NK-92 treated with Interleukin-12 subunit alpha and Interleukin-12 subunit beta, amount 100 ng/mL, for 24 hours (cell line): ENCODE measurements at places on chromosomes 1 and 21.

DNA sequence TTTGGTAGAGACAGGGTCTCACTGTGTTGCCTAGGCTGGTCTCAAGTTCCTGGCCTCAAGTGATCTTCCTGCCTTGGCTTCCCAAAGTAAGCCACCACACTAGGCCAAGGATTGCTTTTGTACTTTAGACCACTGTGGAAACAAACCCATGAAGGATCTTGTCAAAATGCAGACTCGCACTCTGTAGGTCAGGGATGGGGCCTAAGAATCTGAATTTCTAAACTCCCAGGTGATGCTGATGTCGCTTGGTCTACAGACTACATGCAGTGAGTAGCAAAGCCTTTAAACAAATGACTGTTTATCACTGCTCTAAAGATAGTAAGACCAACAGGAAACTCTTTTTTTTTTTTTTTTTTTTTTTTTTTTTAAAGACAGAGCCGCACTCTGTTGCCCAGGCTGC, 54.1 kb upstream of the MUTYH start:
- no peak for DNase-seq

DNA sequence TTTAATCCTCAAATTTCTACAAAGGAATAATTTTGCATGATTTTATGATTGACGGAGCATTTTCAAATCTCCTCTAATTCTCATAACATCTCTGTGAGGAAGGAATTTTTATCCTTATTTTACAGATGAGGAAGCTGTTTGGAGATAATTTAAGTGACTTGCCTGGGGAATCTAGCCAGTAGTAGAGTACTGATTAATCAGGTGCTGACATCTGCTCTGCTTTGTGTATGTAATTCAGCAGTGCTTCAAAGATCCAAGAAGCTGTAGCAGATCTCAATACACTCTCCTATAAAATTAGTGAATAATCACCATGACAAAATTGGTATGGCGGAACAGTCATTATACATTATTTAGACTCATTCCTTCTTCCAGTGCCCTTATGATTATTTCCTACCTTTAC, 46.0 kb downstream of the DPH5 start:
- no peak for DNase-seq

GRCh38 chr1:1510912-1511532, 940 bp upstream of the ATAD3A start:
- DNase-seq, result no peak

DNA sequence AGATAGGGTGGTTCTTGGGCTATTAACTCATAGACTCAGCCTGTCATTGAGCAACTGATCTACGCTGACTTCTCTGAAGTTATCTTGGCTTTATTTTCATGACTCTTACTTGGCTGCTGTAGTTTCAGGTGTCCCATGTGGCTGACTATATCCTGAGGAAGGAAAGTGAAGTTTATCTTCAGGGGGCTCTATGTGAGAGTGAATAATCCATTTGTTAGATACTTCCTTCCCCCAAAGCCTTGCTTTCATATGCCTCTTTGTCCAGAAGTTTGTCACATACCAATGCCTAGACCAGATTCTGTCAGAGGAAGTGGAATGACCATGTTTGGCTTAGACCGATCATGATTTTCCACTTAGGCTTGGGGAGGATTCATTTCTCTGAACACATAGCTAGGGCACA, 27.9 kb upstream of the C1orf87 start:
- no peak for DNase-seq

GRCh38 chr21:42486531-42486930, 9.5 kb downstream of the RSPH1 start:
- no peak for DNase-seq

- DNase-seq, result no peak
Observed at GRCh38 chr1:19202396-19202795, 7.7 kb downstream of the UBR4 start.
